Stimulated activated CD4-positive, alpha-beta T cell treated with anti-CD3 and anti-CD28 coated beads, Interleukin-4, amount 100 ng/mL, for 4 hours (primary cell): ENCODE measurements at places on chromosomes 12 and 14.

DNA sequence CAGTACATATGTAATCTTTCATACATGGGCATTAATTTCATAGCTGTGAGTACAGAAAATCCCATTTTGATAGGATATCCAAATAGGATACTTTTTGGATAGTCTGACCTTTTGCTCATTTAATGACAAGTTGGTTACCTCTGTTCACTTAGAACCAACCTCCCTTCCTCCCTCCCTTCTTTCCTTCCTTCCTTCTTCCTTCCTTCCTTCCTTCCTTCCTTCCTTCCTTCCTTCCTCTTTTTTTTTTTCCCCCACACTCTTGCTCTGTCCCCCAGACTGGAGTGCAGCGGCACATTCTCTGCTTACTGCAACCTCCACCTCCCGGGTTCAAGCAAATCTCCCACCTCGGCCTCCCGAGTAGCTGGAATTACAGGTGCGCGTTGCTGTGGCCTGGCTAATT lies 162.9 kb downstream of the FUT8 start:
- no peak for DNase-seq

- no peak for DNase-seq
Observed at GRCh38 chr12:130345292-130345691, 7.6 kb downstream of the PIWIL1 start.

DNA sequence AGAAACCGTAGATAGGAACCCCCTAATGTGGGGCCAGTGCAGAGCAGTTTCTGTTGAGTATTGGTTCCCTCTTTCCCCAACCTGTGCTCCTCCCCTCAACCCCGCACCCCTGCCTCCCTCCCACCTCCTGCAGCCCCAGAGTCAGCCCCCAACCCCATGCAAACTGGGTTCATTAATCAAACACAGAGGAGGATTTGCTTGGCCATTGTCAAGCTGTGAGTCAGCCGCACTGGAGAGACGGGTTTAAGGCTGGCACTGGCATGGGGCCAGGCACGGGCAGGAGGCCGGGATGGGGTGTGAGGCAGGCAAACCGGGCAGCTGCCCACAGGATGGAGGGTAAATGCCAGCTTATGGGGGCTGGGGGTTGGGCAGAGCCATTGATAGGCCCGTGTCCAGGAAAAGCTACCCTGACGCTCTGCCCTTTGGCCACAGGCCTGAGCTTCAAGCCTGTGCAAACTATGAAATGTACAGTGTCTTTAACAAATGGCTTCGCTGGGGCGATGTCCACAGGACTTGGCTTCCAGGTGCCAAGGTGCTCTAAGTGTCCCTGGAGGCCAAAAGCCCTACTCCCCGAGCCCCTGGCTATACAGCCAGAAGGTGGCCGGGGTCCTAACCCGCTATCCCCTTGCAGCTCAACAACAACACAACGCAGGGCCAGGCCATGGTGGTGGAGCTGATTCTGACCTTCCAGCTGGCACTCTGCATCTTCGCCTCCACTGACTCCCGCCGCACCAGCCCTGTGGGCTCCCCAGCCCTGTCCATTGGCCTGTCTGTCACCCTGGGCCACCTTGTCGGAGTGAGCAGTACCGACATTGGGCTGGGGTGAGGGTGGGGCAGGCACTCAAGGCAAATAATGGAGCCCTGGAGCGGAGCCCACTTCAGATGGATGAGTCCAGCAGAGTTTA lies 1.4 kb downstream of the AQP5 start:
- no peak for DNase-seq

DNA sequence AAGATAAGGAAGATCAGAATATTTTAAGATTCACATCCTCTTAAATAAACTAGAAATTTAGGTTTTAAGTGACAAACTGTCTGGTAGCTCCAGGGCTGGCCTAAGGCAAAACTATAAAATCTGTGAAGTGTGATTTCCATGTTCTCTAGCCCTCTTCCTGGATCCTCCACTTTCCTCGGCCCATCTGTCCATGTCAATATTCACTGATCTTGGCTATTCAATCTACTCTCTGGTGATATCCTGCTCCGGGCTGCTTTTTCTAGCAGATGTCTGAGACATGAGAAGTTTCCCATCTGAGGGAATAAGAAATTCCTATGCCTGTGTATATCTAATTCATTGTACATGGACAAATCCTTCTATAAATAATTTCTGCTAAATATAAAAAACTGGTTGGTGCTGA lies 500.4 kb downstream of the GALC start:
- no peak for DNase-seq

DNA sequence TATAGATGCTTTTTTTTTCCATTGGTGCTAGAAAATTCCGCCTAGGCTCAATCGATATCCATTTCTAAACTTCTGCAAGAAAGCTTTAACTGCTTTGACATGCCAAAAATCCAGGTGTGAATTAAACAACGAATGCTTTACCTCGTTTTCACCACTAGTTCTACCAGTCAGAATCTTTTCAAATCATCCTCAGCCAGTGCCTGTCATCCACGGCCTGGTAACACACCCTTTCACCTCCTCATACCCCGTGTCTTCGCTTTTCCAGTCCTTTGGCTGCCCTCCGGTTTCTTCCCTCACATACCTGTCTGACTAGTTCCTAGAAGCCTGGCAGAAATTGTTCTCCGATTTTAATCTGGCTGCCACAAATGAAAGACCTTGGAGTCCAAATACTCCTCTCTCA lies 1.4 kb upstream of the PHC1 start:
- no peak for DNase-seq
